ENCODE measurements at places on chromosomes 1 and 21.

DNA sequence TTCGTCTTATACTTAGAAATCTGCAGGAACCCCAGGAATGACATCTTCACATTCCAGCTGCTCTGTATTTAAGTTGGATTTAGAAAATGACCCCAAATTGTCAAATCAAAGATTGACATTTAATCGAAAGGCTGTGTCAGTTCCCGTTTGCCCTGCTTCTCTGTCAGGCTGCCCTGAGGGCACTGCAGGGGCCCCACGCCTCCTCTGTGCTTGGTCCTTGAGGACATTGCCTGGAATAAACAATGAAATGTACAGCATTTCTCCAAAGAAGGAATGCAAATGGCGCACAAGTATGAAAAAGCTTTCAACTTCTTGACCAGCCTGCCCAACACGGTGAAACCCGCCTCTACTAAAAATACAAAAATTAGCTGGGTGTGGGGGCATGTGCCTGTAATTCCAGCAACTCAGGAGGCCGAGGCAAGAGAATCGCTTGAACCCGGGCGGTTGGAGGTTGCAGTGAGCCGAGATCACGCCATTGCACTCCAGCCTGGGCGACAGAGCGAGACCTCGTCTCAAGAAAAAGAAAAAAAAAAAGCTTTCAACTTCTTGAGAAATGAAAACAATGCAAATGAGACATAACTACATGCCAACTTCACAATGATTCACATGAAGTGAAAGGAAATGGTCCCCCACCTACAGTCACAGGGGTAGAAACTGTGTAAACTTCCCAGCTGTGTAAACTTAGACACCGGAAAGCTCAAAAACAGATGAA lies 3.0 kb downstream of the TMPRSS3 start:
- no peak for DNase-seq

GRCh38 chr1:47898133-47898845 lies 98.9 kb downstream of the TRABD2B start:
- DNase-seq: no peak

- no peak for DNase-seq
Measured at GRCh38 chr1:239633432-239633831, 247.1 kb downstream of the CHRM3 start.

- no peak for DNase-seq
Measured at GRCh38 chr1:194289569-194290266, 1103.3 kb upstream of the B3GALT2 start.

GRCh38 chr1:55749975-55750627 lies 534.9 kb upstream of the USP24 start:
- no peak for DNase-seq
